Transverse colon (tissue), 4 donors: ENCODE measurements at places on chromosomes 12 and 14. TPM values are rescaled to one million over a fixed set of nuclear protein-coding genes. Genes with fewer than 3 reads are reported as not detected.

- no peak for DNase-seq
These were observed 835 bp upstream of the ABHD4 start for GRCh38 chr14:22597265-22597664.

The TAS2R9 gene
- total RNA-seq: not detected

GRCh38 chr12:112705037-112705632 is 86.4 kb upstream of the RPH3A start:
- DNase-seq: no peak

DNA sequence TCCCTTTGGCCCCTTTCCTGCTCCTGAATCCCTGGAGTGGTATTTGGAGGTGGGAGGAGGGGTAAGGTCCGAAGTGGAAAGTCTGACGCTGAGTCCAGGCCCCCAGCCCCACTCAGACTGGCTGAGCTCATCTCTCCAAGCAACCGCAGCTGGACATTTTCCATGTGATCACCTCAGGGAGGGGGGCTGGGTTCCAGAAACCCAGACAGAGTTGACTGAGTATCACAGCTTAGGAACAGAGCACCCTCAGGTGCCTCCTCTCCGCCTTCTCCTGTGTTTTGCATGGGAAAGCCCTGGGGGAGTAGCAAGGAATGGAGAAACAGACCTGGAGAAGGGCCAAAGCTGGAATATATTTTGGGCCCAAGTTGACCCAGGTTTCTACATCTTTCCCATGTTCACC is 8.0 kb upstream of the ITGA5 start:
- peak; percentile 6 for DNase-seq

The TPPP2 gene
- total RNA-seq: not detected

- no peak for DNase-seq
These were observed 103.5 kb downstream of the RALGAPA1 start for GRCh38 chr14:35705636-35706035.

- no peak for DNase-seq
These were observed 17.1 kb upstream of the ADSS1 start for GRCh38 chr14:104706733-104707607.

GRCh38 chr12:61687407-61687806 is 572.8 kb upstream of the USP15 start:
- no peak for DNase-seq

DNA sequence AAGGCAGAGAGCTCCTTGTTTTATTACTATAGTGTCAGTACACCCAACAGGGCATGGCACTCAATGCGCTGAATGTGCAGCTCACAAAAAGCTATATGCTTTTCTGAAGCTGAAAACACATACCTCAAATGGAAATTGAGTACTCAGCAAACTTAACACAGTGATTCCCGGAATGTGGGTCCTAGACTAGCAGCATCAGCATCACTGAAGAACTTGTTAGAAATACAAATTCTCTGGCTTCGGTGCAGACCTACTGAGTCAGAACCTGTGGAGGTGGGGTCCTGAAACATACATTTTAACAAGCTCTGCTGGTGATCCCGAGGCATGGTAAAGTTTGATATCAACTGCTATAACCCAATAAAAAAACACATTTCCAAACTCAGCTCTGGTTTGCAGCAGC is 14.9 kb downstream of the RERG start:
- no peak for DNase-seq

- DNase-seq: no peak
These were observed 294.8 kb upstream of the SOX5 start for GRCh38 chr12:24244231-24244630.

GRCh38 chr14:70788898-70789297 is 20.4 kb downstream of the MAP3K9 start:
- no peak for DNase-seq

- DNase-seq: no peak
These were observed 19.6 kb upstream of the SMCO2 start for GRCh38 chr12:27426743-27427487.

- DNase-seq: no peak
These were observed 793.6 kb downstream of the GALC start for GRCh38 chr14:87199381-87199780.

GRCh38 chr14:86662334-86662733 is 1132.4 kb downstream of the FLRT2 start:
- DNase-seq: no peak

DNA sequence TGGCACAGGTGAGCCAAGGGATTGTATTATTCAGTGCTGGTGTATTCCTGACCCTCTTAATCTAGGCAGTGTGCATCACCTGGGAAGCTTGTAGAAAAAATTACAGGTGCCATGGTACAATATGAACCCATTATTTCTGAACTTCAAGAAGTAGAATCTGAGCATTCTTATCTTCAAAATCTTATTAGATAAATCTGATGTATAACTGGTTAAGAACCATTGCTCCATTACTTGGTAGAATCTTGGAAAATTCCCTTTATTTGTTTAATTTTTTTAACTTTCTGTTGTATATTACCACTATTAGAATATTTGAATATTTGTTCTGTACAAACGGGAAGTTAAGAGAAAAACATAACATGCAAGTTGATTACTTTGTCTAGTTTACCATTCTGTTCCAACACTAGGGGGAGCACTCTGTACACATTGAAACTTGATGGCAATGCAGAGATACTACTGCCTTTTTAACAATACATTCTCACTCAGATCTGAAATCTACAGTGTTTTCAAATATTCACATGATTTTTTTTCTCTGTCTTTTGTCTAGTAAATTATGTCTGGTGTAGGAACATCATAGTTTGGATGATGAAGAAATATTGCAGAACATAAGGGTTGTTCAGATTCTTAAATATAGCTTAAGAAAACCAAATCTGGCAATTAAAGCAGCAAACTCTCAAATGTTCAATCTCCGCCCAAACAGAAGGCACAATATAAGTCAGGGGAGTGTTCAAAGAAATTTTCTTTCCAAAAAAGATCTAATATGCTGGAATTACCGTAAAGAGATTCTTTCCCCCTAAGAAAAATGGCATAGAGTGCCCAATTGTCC is 196.6 kb downstream of the PCNX1 start:
- DNase-seq: no peak

DNA sequence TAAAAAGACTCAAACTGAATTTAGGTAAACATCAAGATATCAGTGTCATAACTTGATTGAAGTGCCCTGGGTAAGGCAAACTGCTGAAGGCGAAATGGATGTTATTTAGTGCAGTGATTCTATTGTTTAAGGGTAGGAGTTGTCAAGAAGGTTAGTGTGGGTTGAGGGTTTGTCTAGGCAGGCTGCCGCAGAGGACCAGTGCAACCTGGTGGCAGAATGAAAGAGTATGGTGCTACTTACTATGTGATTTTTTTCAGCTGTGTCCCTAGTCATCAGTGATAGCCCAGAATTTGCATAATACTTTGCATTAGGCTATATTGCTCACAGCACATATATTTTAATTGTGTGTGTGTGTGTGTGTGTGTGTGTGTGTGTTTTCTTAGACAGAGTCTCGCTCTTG is 1127.0 kb downstream of the GALC start:
- no peak for DNase-seq

GRCh38 chr12:76998908-76999556 is 66.3 kb downstream of the E2F7 start:
- DNase-seq: no peak

- DNase-seq: no peak
These were observed 48.3 kb upstream of the ZFP36L1 start for GRCh38 chr14:68841016-68841809.

The FOXG1 gene
- not detected for total RNA-seq

- DNase-seq: no peak
These were observed 40.1 kb downstream of the PTGER2 start for GRCh38 chr14:52354242-52354641.

DNA sequence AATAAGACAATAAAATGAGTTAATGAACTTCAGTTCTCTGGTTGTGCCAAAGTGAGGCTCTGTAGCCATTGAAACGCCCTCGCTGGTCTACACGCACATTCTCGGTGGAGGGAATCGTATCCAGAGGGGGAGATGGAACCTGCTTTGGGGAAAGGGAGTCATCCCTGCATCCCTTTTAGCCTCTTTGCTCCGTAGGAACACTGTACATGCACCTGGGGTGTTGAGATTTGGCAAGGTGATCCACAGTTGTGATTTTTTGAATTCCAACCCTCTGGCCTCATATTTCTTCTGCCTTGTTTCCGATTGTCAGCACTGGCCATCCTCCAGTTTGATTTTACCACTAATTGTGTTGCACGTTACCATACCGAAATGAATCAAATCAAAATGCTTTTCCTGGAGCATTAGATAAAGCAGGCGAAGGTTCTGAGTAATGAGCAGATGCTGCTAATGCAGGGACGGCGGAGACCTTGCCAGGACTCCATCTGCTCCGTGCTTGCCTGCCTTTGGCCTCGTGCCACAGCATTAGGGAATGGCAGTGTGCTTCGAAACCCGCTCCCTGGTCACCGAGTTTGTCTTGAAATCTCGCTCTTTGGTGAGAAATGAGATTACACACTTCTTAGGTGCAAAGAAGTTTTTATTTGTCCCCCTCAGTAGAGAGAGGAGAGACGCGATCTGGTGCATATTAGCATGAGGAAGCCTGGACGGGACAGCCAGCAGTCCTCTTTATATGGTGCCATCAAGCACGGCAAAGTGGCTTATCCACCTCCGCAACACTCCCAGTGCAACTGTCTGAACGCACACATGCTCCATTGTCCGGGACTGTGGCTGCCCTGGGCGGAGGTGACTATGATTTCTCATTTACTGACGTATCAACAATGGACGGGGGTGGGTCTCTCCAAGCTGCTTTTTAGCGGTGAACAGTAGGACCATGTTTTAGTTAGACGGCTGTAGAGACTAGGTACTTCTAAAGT is 59.1 kb downstream of the FBXW8 start:
- no peak for DNase-seq

The DAO gene
- total RNA-seq: not detected

GRCh38 chr12:122363782-122364181 is 58.7 kb downstream of the CLIP1 start:
- DNase-seq: no peak

The IFI27L2 gene
- not detected for total RNA-seq

The PIK3C2G gene
- 0.75 TPM for total RNA-seq

- no peak for DNase-seq
These were observed 390.2 kb upstream of the PRICKLE1 start for GRCh38 chr12:42979746-42980145.

GRCh38 chr12:124709722-124710687 is 142.6 kb upstream of the NCOR2 start:
- no peak for DNase-seq

- DNase-seq: no peak
These were observed 40.7 kb downstream of the MNAT1 start for GRCh38 chr14:60775296-60775695.

DNA sequence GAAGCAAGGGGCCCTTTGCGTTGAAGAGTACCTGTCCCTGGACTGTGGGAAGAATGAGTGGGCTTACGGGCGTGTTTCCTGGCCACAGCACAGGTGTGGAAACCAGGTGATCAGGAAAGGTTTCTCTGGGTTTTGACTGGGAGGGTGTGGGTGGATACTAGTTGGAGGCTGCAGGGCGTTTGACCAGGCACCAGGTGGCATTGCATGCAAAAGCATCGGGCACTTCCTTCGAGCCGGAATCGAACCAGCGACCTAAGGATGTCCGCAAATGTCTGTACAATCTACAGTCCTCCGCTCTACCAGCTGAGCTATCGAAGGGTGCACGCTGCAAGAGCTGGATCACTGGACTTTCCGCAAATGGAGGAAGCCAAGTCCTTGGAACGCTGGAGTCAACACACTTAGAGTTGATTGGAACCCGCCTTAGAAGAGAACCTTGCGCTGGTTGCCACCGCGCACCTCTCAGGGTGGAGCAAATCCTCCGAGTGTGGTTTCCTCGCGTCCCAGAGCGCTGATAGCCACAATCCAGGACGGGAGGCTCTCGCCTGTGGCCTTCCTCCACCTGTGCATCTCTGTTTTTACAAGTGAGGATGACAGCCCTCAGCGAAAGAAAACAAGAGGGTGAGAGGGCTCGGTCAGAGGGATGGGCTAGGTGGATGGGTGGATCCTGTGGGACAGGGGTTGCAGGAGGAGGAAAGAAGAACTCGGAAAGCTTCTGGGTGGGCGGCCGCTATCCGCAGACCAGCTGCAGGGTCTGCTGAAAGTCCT is 21.2 kb upstream of the RNASE4 start:
- DNase-seq: peak; percentile 83

DNA sequence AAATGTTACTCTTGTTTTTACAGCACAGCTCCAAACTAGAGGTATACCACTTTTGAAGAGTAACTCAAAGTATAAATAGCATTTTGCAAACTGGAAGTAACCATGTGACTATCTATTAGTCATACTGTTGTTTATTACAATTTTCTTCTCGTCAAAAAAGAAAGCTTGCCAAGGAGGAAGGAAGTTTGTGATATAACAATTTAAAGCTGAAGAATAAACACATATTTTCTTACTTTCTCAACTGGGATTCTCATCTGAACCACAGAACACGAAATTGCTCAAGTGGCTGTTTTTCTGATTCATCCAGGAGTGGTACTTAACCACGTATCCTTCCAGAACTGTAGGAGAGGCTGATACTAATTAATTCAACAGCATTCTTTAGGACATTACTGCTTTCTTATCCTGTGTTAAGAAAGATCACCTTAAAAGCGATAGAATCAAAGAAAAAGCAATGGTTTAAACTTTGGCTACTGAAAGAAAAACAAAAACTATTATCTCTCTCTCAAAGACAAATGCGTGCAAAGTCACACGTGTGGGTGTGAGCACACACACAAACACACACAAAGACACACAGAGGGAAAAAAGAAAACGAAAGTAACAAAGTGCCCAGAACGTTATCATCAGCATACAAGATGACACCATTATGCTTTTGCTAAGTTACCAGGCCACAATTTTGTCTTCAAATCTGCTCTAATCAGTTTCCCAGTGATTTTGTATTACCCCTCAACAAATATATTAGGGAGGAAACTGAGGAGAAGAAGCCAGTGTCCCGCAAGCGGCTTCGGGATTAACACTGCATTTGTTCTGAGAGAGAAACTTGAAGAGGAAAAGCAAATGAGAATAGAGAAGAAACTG is at the start of gene CLEC2B:
TSS of gene CLEC2B (minus strand) at position 48 of the 855 bp plus-strand sequence.
- DNase-seq: no peak

GRCh38 chr12:74906224-74906623 is 303.4 kb downstream of the KCNC2 start:
- no peak for DNase-seq

DNA sequence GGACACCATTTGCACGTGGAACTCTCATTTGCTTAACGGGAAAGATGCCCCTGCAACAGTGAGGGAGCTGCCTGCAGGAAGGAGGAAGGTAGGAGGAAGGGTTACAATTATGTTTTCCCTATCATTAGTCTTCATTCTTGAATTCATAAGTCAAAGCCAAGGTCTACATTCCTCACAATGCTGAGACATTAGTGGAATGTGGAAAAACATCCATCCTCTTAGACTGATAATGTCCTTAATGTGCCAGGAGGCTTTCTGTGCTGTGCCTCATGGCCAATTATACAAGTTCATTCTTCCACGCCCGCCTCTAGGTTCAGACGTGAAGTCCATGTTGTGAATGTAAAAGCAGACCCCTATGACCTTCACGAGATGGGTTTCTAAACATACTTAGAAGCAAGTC is 1212.4 kb upstream of the TMEM132C start:
- no peak for DNase-seq
